ENCODE measurements at places on chromosomes 1 and 21. TPM values are rescaled to one million over a fixed set of nuclear protein-coding genes. Genes with fewer than 3 reads are reported as not detected.

MPL gene
- total RNA-seq = 0.31 TPM

GPX7 gene
- total RNA-seq = 0.10 TPM

RYR2 gene
- 0.07 TPM for total RNA-seq

VASH2 gene
- total RNA-seq = 3.8 TPM

CELA3B gene
- total RNA-seq = not detected

DNAI4 gene
- total RNA-seq = 0.90 TPM

AIRE gene
- not detected for total RNA-seq

HECTD3 gene
- total RNA-seq = 18.3 TPM

PARS2 gene
- 3.8 TPM for total RNA-seq

NBPF4 gene
- 0.23 TPM for total RNA-seq

TAGLN2 gene
- total RNA-seq = 1,081 TPM

SRSF11 gene
- total RNA-seq = 91.3 TPM

ENAH gene
- total RNA-seq = 95.8 TPM

CCDC30 gene
- 0.59 TPM for total RNA-seq

CELSR2 gene
- 4.6 TPM for total RNA-seq

CASQ2 gene
- not detected for total RNA-seq

GPR161 gene
- total RNA-seq = 15.1 TPM

TACSTD2 gene
- total RNA-seq = not detected

LORICRIN gene
- total RNA-seq = not detected

AMY1A gene
- not detected for total RNA-seq

PRELP gene
- not detected for total RNA-seq

MATN1 gene
- total RNA-seq = 0.05 TPM

ASPM gene
- 22.7 TPM for total RNA-seq
